NCI-H2029 (cell line): ENCODE measurements at places on chromosomes 11 and 22.

- no peak for DNase-seq
These were observed 772 bp downstream of the NAV2 start for GRCh38 chr11:19713196-19714021.

- DNase-seq, result peak; percentile 75
These were observed at the start of gene ATF4 for GRCh38 chr22:39520226-39521105. Gene ATF4 (plus strand): TSS chr22:39520562. CDS start chr22:39521446, 884 bp downstream.

- DNase-seq, result no peak
These were observed 368.6 kb downstream of the OPCML start for GRCh38 chr11:133163463-133164419.

- no peak for DNase-seq
These were observed 43.8 kb downstream of the INSC start for GRCh38 chr11:15158351-15159015.

DNA sequence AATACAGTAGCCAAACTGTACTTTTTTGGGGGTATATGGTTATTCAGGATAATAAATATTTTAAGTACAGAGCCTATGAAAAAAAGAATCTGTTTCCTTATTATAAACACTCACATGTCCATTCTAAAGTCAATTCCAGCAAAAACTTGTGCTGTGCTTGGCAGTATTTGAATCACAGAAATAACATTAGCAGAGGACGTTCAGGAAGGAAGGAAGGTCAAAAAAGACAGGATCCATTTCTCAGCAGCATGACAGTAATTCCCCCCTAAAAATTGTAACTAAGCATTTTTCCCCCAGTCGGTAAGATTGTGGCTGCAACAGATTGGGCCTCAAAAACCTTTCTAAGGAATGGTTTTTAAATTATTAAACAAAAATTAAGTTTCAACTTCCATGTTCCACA lies 124.8 kb downstream of the ATG16L2 start:
- no peak for DNase-seq

GRCh38 chr11:59195586-59195985 lies 17.1 kb downstream of the MPEG1 start:
- DNase-seq, result peak; percentile 81

GRCh38 chr11:2927851-2928604 lies 1.2 kb downstream of the PHLDA2 start:
- DNase-seq, result peak; percentile 20

- DNase-seq, result peak; percentile 29
These were observed 11.5 kb upstream of the FADD start for GRCh38 chr11:70191495-70192140.

DNA sequence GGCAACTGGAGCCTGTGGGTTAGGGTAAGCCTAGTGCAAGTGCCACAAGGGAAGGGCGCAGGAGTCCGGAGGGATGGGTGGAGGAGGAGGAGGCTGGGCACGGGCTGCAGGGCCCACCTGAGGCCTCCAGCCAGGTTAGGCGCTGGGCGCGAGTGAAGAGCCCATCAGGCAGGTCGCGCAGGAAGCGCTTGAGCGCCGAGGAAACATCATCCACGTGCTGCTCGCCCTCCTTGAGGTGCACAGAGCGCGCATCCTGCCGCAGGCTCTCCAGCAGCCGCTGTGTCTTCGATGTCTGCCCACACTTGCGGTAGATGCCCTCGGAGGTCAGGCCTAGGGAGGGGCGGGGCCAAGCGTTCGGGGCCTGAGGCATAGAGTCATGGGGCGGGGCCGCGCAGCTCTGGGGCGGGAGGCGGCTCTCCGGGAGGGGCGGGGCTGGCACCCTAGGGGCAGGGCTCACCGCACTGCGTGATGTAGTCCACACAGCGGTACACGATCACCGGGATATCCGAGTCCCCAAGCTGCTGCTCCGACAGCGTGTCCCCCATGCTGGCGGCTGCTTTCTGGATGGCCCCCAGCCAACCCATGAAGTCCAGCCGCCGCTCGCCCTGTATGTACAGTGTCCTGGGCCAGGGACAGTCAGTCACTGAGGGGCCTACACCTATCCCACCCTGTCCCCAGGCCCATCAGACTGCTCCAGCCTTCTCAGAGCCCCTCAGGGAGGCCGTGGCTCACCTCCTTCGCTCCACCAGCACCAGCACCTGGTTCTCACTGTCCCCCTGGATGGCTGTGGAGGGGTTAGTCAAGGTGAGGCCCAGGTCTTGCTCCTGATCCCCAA lies 22.9 kb upstream of the PDE2A start:
- DNase-seq, result no peak

GRCh38 chr11:14249121-14249963 lies 109.6 kb downstream of the RRAS2 start:
- DNase-seq, result peak; percentile 22

DNA sequence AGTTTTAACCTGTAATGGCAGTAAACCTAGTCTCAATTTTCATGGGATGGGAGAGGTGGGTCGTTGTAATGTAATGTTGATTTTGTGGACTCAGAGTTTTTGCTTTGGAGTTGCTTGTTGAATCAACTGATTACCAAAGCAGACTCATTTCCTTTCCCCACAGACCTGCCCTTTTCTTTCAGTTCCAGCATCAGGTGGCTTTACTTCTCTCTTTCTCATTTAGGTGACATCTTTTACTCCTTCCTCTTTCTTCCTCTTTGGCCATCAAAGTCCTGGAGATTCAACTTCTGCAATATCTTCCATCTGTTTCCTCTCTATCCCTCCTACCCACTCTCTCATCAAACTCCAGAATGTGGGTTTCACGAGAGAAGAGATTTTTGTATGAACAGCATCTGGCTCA lies 313.9 kb downstream of the TMEM135 start:
- DNase-seq, result no peak

- no peak for DNase-seq
These were observed 57.4 kb downstream of the LINC01488 start for GRCh38 chr11:69538854-69539253.

DNA sequence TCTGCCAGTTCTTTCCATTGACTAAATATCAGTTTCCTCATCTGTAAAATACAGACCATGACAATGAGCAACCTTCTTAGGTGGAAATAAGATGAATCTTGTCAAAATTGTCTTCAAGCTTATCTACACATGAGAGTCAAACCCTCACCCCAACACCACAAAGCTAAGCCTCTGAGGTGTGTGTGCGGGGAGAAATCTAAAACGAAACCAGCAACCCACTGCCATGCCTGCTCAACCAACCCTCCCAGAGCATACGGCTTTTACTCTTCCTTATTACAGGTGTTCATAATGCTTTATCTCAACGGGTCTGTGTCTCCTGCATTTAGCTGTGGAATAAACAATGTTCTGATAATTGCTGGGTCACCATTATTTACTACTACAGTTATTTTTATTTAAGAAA lies 235.4 kb downstream of the KIRREL3 start:
- DNase-seq, result no peak

- DNase-seq, result no peak
These were observed 7.6 kb upstream of the JHY start for GRCh38 chr11:122874991-122875390.

DNA sequence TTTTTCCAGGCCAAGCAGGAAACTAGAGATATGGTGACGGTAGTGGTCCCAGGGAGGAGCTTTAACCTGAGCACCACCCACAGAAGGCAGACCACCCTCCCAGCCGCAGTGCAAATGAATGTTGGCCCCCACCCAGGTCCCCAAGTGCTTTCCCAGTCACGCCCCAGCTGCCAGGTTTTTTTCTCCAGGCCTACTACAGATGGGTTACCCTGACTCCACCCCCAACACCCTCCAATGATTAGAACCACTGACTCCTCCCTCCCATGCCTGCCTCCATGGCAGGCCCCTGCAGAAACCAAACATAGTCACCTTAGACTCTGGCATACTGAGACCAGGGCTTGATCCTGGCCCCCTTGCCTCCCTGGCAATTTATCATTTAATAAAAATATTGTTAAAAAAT lies 58.7 kb upstream of the CHST1 start:
- DNase-seq, result peak; percentile 22

DNA sequence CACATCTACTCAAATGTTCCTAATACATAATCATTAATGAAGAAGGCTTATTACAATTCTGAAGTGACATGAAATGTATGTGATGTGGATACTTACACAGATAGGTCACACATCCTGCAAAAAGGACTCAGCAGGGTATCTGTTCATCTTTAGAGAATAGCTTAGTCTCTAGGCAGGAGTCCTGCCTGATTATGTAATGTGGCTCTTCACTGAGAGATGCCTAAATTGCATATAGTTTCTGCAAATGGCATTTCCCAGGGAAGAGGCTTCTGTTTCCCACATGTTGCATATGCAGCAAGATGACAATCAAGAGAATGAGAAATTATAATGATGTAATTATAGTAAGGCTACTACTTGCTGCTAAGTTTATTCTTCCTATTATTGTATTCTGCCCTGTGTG lies 58.8 kb upstream of the SLC36A4 start:
- DNase-seq, result no peak

DNA sequence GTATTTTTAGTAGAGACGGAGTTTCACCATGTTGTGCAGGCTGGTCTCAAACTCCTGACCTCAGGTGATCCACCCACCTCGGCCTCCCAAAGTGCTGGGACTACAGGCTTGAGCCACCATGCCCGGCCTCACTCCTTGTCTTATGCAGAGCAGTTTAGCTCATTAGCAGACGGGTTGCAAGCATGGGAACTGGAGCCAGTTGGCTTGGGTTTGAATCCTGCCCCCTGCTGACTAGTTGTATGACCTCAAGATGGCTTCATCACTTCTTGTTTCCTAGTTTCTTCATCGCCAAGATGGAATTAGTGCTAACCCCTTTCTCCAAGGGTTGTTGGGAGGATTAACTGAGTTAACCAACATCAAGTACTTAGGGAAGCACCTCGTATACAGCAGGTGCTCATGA lies 23.4 kb upstream of the RASD2 start:
- DNase-seq, result no peak

DNA sequence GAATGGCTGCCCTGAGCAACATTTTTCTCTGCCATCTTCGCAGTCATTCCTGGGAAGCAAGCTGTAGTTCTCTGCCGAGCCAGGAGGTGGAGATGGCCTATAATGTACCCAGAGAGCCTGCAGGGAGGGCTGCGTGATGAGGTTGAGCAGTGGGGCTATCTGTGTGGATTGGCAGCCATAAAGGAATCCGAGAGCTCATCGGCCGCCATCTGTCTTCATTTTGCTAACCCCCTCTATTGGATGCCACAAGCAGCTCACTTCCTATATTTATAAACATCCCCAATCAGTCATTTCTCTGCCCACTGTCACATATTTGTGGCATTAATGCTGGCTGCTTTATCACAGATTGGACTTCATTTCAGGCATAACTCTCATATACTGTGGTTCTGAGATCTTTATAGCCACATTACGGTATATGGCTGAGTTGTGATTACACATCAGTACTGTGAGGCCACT lies 209.5 kb downstream of the NTM start:
- no peak for DNase-seq

DNA sequence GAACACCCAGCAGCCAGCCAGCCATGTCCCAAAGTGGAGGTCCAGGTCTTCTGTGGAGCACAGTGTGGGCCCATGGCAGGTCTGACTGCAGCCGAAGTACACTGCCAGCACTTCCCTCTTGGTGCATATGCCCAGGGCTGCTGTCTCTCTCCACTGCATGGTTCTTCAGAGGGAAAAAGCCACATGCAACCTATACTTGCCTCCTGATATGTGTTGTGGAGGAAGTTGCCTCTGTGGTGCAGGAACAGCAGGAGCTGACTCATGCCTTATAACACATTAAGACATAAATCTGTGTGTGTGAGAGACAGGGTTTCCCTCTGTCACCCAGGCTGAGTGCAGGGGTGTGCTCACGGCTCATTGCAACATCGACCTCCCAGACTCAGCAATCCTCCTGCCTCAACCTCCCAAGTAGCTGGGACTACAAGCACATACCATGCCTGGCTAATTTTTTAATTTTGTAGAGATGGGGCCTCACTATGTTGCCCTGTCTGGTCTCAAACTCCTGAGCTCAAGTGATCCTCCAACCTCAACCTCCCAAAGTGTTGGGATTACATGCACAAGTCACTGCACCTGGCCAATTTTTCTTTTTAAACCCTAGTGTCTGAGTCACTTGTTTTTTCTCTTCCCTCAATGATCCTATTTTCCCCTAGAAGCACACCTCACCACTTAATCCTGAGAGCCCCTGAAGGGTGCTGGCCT lies 98.8 kb downstream of the MPPED2 start:
- no peak for DNase-seq

GRCh38 chr11:93542811-93543229 lies 371 bp downstream of the SMCO4 start:
- DNase-seq, result no peak

DNA sequence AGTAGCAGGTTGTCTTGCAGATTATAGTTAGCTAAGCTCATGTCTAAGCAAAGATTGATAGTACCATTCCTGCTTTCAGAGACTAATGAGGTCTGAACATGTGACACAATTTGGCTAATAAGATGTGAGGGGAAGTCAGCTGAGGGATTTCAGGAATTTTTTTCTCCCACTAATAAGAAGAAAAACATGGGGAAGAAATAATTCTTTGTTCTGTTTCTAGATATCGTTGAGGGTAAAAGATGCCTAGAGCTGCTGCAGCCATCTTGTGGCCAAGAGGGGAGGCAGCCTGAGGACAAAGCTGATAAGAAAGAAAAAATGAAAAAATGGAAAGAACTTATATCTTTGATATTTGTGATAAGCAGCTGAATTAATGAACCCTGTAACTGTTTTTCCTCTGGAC lies 1334.4 kb downstream of the LRRC4C start:
- no peak for DNase-seq

GRCh38 chr22:37427135-37427710 lies at the start of gene ELFN2:
Gene ELFN2 (minus strand): TSS chr22:37427479. CDS start chr22:37375534, 51,945 bp downstream.
- DNase-seq, result no peak

DNA sequence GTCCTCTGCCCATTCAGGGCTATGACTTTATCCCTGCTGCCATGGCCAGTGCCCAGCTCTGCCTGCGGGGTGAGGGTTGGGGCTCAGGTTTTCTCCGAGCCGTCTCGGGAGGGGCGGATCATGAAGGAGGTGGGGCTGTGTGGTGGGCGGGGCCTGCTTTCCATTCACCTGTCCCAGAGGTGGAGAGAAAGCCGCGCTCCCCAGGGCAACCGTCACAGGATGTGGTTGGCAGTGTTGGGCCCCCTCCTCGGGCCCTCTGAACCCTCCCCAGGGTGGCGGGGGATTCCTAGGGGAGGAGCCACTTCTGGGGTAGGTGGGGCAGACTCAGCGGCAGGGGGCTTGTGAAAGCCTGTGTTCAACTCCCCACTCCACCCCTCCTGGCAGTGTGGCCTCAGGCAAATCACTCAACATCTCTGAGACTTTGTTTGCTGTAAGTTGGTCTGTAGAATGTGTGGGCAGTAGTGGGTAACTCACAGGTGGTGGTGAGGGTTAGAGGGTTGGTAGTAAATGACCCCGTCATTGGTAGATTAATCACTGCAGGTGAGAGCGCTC lies 50.3 kb downstream of the CD6 start:
- peak; percentile 37 for DNase-seq
